A549 treated with CpdA at 1 μM for 4 hours (cell line): ENCODE measurements at places on chromosomes 16 and 17. TPM values are rescaled to one million over a fixed set of nuclear protein-coding genes. Genes with fewer than 3 reads are reported as not detected.

Gene MAP2K6
- 8.0 to 11.2 TPM (median 9.8 TPM) in 5 replicates for total RNA-seq

Gene KRT32
- 0.06 to 0.08 TPM in 2 of 5 replicates, not detected in the others for total RNA-seq

Gene TPPP3
- total RNA-seq, result 8.4 to 13.5 TPM (median 11.8 TPM) in 5 replicates

Gene KCNAB3
- total RNA-seq, result 1.8 to 3.0 TPM (median 2.5 TPM) in 5 replicates

Gene TEKT5
- total RNA-seq, result 0.05 to 0.27 TPM in 2 of 5 replicates, not detected in the others

Gene DUS2
- 15.3 to 18.9 TPM (median 17.7 TPM) in 5 replicates for total RNA-seq

Gene GLOD4
- total RNA-seq, result 95.3 to 139 TPM (median 97.1 TPM) in 5 replicates

Gene EME1
- 14.7 to 16.8 TPM (median 15.6 TPM) in 5 replicates for total RNA-seq

Gene ERN2
- 0.03 TPM in 1 of 5 replicates, not detected in the others for total RNA-seq

Gene CA7
- 0.07 TPM in 1 of 5 replicates, not detected in the others for total RNA-seq

Gene SPHK1
- 46.3 to 67.7 TPM (median 55.5 TPM) in 5 replicates for total RNA-seq

Gene SMIM36
- not detected in 5 replicates for total RNA-seq

Gene SLC52A1
- 0.34 to 1.0 TPM (median 0.72 TPM) in 5 replicates for total RNA-seq

Gene TLCD1
- total RNA-seq, result 30.6 to 49.5 TPM (median 46.7 TPM) in 5 replicates

Gene TMEM231
- 7.6 to 9.2 TPM (median 9.0 TPM) in 5 replicates for total RNA-seq

Gene MPP2
- 1.3 to 2.4 TPM (median 2.1 TPM) in 5 replicates for total RNA-seq

Gene CDK5RAP3
- total RNA-seq, result 104 to 121 TPM (median 107 TPM) in 5 replicates

Gene RMI2
- 26.7 to 35.5 TPM (median 32.2 TPM) in 5 replicates for total RNA-seq

Gene GCGR
- total RNA-seq, result 0.22 to 0.65 TPM (median 0.28 TPM) in 5 replicates

Gene ANKRD40
- 41.4 to 49.1 TPM (median 43.9 TPM) in 5 replicates for total RNA-seq

Gene TXNDC17
- total RNA-seq, result 401 to 482 TPM (median 422 TPM) in 5 replicates

Gene BIRC5
- total RNA-seq, result 101 to 114 TPM (median 110 TPM) in 5 replicates

Gene LRRC46
- 2.7 to 4.1 TPM (median 3.6 TPM) in 5 replicates for total RNA-seq

Gene ADAD2
- total RNA-seq, result not detected in 5 replicates

Gene ERBB2
- total RNA-seq, result 28.0 to 38.1 TPM (median 32.9 TPM) in 5 replicates

Gene TMEM204
- not detected in 5 replicates for total RNA-seq

Gene KSR1
- total RNA-seq, result 12.7 to 20.8 TPM (median 18.4 TPM) in 5 replicates

Gene MFAP4
- total RNA-seq, result 0.07 TPM in 1 of 5 replicates, not detected in the others

Gene HOXB13
- 1.7 to 2.8 TPM (median 2.7 TPM) in 5 replicates for total RNA-seq

Gene AOC3
- 0.97 to 2.1 TPM (median 1.0 TPM) in 5 replicates for total RNA-seq

Gene UBE2I
- total RNA-seq, result 161 to 196 TPM (median 171 TPM) in 5 replicates

Gene KRT15
- total RNA-seq, result 3.5 to 6.2 TPM (median 5.4 TPM) in 5 replicates

Gene CLEC3A
- not detected in 5 replicates for total RNA-seq

Gene PAQR4
- total RNA-seq, result 29.4 to 40.9 TPM (median 37.7 TPM) in 5 replicates

Gene RNF157
- total RNA-seq, result 5.4 to 10.6 TPM (median 6.3 TPM) in 5 replicates

Gene OTOP2
- total RNA-seq, result 0.06 to 0.17 TPM (median 0.08 TPM) in 4 of 5 replicates, not detected in the other

Gene FOXJ1
- 0.23 to 0.40 TPM (median 0.30 TPM) in 5 replicates for total RNA-seq

Gene PLEKHG4
- total RNA-seq, result 15.2 to 22.1 TPM (median 18.3 TPM) in 5 replicates

Gene YBX2
- total RNA-seq, result 0.45 to 0.97 TPM (median 0.60 TPM) in 4 of 5 replicates, not detected in the other

Gene SOX8
- 1.0 to 1.5 TPM (median 1.4 TPM) in 5 replicates for total RNA-seq

Gene EFTUD2
- 153 to 208 TPM (median 162 TPM) in 5 replicates for total RNA-seq

Gene KIF2B
- total RNA-seq, result not detected in 5 replicates

Gene CA5A
- total RNA-seq, result not detected in 5 replicates

Gene ATP2A1
- 1.2 to 2.7 TPM (median 2.2 TPM) in 5 replicates for total RNA-seq

Gene ORAI3
- total RNA-seq, result 12.1 to 15.0 TPM (median 13.6 TPM) in 5 replicates

Gene SECTM1
- 0.99 to 1.9 TPM (median 1.3 TPM) in 5 replicates for total RNA-seq

Gene RCVRN
- total RNA-seq, result 0.08 TPM in 1 of 5 replicates, not detected in the others
